ENCODE measurements at places on chromosomes 3 and 15.

GRCh38 chr15:85142312-85142711 lies 160.7 kb downstream of the PDE8A start:
- no peak for DNase-seq

DNA sequence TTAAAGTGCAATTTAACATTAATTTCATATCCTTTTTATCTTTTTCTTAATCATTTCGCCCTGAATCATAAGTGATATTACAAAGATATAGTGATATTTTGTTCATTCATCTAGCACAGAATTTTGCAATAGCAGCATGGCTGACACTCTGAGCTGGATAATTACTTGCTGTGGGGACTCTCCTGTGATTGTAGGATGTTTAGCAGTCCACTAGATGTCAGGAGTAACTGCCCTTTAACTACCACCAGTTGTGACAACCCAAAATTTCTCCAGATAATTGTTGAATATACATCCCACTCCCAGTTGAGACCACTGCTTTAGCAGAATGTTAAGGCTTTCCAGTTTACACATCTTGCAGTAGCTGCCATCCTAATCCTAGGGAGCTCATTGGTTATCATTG lies 196.8 kb upstream of the MBNL1 start:
- DNase-seq, result no peak

GRCh38 chr3:49164983-49165720 lies 979 bp downstream of the CCDC71 start:
- DNase-seq, result no peak

- no peak for DNase-seq
Measured at GRCh38 chr15:32829436-32829835, 111.6 kb downstream of the GREM1 start.

DNA sequence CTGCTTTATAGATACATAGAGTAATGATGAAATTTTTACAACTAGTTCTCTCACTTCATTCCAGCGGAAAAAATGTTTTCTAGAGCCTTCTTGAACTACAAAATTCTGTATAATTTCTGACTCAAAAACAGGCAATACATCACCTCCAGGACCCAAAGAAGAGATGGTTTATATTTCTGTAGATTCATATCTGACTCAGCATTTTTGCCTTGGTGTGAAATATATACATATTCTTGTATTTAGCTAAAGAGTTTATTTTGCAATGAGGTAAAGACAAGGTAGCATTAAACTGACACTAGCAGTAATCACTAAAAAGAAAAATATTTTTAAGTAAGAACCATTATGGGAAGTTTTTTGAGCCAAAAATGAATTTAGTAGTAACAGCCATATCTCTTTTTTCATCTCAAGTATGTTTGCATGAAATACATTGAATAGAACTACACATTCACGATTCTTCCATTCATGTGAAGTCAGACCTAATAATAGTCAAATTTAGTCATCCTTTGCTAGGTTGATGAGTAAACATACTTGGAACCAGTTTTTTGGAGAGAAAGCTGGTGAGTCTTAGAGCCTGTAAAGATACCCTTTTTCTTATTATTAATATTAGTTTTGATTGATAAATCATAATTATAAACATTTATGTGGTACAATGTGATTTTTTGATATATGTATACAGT lies 31.6 kb downstream of the COL8A1 start:
- no peak for DNase-seq

- DNase-seq, result no peak
Measured at GRCh38 chr3:27686642-27687041, 35.5 kb downstream of the EOMES start.

- DNase-seq, result no peak
Measured at GRCh38 chr15:90545095-90545494, 15.4 kb downstream of the CRTC3 start.

DNA sequence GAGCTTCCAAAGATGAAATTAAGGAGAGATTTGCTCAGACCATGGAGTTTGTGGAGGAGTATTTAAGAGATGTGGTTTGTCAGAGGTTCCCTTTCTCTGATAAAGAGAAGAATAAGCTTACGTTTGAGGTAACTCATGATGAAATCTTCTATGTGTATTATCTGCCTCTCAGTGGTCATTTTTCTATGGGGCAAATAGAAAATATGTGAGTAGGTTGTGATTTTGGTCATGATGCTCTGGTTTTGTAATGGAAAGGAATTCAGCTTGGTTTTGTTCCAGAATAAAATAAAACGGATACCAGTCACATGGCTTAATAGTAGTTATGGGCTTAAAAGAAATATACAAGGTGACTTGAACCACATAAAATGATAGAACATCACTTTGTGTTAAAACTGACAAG lies 181.1 kb downstream of the ITPR1 start:
- DNase-seq, result no peak

- no peak for DNase-seq
Measured at GRCh38 chr3:125161607-125162219, 50.8 kb downstream of the SLC12A8 start.

Measured in stimulated activated naive CD8-positive, alpha-beta T cell treated with anti-CD3 and anti-CD28 coated beads, Interleukin-15, Interleukin-2, amounts not matched to agents 100 U/mL and 50 U/mL, for 24 hours (primary cell).